Stromal cell of bone marrow (primary cell): ENCODE measurements at places on chromosomes 3 and 15.
A peak's percentile ranks its signal among the peaks of the same experiment; 100 is the strongest.

DNA sequence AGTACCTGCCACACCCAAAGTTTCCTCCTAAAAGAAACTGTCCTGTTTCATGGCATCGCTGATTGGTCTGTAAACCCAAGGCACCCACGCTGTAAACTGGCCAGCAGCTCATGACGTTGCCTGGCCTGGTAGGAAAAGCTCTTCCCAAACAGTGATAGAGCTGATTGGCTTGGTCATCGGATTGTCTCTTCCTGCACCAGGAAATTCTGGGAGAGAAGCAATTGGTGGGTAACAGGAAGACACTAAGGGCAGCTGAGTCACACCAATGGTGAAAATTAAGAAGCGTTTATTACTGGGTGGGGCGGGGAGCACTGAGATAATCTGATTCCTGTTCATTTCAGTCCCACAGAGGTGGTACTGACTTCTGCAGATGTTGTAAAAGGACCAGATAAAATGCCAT is 31.0 kb downstream of the KLHL6 start:
- no peak for DNase-seq

- DNase-seq = no peak
Measured at GRCh38 chr3:70315021-70315420, 2.6 kb upstream of the MDFIC2 start.

DNA sequence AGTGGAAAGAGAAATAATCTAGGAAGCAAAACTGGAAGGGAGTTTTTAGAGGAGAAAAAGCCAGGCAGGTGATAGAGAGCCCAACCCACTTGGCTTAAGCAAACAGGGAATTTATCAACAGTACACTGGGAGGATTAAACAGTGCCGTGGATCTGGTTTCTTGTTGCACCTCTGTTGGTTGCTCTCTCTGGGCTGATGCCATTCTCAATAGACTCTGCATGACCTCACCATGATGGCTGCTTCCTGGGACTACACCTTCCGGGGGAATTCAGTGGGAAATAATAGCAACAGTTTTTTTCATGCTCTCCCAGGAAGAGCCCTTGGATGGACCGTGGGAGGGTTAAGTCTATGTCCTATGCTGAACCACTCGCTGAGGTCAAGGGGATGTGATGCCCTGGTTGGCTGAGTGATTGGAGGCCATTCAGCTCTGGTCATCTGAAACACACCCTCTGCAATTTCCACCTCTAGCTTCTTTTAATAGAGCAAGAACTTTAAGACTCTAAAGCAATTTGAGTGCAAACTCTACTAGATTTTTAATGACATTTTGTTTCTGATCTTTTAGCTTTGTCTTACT is 74.2 kb downstream of the EPHB1 start:
- DNase-seq = no peak

- no peak for DNase-seq
Measured at GRCh38 chr3:71984843-71985613, 200.1 kb upstream of the PROK2 start.

DNA sequence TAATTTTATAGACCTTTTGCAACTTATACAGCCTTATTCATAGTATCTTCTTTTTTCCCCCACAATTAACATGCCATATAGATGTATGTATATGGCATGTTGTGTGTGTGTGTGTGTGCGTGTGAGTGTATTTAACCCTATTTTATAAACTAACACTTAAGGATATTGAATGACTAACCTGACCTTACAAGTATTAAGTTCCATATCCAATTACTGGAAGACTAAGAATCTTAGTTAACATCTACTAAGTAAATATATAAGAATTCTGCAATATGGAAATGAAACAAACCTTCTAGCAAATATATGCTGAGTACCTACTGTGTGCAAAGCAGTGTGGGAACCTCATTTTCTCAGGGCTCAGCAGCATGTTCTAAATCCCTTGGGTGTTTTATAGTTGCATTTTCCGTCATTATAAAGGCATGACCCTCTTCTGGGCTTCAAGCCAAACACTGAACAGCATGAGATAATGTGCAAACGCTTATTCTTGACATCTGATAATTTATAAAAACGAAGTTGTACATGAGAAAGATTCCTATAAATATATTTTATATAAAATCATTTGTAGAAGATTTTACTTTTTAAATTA is 105.5 kb downstream of the NLGN1 start:
- peak; percentile 29 for DNase-seq

- DNase-seq = peak; percentile 77
Measured at GRCh38 chr3:129481766-129482332, 41.8 kb downstream of the IFT122 start.

DNA sequence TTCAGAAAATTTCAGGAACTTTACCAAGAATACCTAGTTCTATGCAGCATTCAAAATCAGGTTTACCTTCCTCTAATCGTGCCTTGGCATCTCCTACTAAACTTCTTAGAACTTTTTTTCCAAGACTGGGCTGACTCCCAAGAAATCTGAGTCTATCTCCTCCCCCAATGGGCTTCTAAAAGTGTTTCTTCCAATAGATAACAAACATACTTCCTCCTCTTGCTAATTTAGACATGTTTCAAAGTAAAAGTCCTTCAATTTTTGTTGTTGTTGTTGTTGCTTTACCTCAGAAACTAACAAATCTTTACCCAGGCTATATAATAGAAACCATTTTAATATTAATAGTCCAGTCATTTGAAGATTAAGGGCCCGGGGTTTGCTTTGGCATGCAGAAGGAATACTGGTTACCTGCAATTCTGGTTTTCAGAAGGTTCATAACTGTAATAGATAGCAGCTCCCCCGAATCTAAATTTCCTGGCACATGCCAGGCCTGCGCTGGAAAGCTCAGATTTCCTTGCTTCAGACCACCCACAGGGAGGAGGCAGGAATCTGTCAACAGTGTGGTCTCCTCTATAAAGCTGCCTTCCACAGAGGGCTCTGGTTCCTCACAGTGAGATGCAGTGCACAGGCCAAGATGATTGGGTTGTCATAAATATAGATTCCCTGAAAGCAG is 188.7 kb downstream of the THRB start:
- DNase-seq = no peak

- no peak for DNase-seq
Measured at GRCh38 chr15:65819563-65819960, 27.5 kb upstream of the DENND4A start.

DNA sequence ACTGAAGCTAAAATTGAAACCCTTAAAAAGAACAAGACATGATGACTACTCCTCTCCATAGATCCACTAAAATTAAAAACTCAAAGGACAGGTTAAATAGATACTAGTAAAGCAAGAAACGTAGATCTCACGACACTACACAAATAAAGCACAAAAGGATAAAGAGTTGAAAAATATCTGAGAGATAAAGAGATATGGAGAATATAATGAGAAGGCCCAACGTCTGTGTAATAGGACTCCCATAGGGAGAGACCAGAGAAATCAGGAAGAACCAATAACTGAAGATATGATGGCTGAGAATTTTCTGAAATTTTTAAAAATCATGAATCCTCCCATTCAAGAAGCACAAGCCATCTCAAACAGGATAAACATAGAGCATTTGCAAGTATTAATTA is 45.6 kb upstream of the PRICKLE2 start:
- no peak for DNase-seq

DNA sequence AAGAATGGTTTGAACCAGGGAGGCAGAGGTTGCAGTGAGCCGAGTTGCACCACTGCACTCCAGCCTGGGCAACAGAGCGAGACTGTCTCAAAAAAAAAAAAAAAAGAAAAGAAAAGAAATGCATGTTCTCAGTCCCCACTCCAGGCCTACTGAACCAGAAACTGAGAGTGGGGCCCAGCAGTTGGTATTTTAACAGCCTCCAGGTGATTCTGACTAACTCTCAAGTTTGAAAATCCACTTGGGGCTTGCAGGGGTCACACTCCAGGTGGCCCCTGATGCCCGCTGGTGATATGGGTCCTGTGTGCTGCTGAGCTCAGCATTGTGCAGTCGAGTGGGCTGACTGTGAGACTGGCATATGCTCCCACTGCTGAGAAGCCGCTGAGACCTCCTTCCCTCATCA is 133.7 kb upstream of the C2CD4B start:
- no peak for DNase-seq

DNA sequence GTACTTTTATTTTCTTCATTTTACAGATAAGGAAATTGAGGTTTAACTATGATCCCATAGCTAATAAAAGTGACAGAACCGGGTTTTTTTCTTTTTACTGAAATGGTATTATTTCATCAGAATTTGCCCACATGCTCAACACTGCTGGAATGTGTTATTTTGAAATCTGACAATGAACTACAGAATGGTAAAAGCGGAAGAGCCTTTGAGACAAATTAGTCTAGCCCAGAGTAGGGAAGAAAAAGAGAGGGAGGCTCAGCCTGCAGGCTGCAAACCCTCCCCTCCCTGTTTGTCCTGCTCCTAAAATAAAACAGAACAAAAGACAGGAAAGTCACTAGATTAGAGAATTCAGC is 100.3 kb upstream of the LIPC start:
- DNase-seq = no peak

GRCh38 chr3:194046995-194047645 is 88.8 kb upstream of the HES1 start:
- DNase-seq = peak; percentile 9

DNA sequence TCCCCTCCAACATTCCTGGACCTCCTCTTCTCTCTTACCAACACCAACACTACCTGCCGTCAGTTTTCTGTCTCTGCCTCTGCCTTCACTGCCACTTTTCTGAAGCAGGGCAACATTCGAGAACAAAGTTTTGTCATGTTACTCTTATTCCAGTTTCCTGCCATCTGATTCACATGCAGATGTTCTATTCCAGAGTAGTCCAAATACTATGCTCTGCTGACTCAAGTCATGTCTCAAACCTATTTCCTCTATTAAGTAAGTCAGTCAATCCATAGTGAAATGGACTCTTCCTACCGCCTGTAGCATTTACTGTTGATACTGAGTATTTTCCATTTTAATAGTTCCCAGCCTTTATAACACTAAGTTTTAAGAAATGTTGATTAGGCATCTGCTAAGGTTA is 43.4 kb downstream of the ESYT3 start:
- DNase-seq = no peak
